ENCODE measurements at places on chromosomes 3 and 15.
A peak's percentile ranks its signal among the peaks of the same experiment; 100 is the strongest.

GRCh38 chr15:37122703-37123102 is 22.4 kb upstream of the MEIS2 start:
- DNase-seq, result no peak

DNA sequence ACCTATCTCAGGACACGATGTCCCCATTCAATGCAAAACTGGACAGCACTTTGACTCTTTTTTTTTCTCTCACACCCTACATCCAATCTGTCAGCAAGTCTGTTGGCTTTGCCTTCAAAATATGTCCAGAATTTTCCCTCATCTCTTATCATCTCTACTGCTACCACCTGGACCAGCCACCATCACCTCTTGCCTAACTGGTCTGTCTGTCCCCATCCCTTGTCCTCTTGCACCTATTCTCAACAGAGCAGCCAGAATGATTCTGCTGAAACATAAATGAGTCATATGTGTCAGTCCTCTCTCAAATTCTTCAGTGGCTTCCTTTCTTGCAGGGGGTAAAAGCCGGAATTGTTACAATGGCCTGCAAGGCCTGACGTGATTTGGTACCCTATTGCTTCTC is 105.8 kb downstream of the CYP19A1 start:
- DNase-seq, result no peak

DNA sequence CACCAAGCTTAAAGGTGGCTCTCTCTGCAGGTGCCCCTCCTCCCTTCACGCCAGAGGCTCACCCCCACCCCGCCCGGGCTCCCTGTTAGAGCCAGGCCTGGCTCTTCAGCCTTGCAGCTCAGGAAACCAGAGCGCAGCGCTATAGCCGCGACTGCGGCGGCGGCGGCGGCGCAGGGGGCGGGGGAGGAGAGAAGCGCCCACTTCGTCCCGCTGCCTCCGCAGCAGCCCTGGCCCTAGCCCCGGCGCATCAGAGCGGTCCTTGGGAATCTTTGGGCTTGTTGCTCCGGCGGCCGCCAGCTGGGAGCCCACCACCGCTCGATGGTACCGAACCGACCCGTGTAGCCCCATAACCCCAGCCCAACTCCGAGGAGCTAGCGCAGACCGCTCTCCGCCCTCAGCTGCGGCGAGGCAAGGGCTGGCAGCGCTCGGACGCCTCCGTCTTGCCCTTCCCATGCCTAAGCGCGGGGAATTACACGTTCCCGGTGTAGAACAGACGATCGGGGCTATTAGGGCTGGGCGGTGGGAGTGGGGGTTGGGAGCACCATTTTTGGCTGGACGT is 1.2 kb downstream of the RASGRF1 start:
- DNase-seq, result no peak

GRCh38 chr3:100004931-100005330 is 109.4 kb downstream of the FILIP1L start:
- no peak for DNase-seq

DNA sequence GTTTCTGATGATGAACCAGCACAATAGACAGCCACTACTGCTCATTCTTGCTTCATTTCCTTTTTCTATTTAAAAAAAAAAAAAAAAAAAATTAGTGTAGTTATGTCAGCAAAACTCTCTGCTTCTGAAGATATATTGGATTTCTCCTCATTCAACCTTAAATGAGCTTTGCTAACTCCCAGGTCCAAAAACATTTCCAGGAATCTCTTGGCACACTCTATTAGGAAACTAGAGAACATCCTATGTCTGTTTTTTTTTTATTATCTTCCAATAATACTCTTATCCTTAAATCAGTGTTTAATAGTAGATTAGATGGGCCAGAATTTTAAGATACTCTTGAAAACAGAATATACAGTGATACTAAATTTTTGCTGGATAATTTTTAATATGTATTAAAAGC is 398.0 kb downstream of the NAALADL2 start:
- no peak for DNase-seq

DNA sequence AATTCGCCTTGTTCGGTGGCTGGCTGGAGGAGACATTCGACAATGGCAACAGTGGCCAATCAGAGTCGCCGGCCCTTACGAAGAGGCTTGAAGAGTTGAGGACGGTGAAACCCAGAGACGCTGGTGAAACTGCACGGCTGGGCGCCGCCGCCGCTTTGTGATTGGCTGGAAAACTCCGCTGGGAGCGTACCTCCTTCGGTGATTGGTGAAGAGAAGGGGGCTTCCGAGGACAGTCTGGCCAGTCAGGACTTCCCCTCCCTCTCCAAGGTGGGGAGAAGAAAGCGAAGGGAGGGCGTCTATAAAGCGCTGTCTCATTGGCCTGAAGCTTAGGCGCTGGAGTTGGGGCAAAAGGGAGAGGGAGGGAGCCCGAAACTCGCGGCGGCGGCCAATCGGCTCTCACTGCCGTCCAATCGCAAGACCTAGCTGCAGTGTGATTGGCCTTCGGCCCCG is 554 bp upstream of the GSK3B start:
- peak; percentile 100 for DNase-seq

DNA sequence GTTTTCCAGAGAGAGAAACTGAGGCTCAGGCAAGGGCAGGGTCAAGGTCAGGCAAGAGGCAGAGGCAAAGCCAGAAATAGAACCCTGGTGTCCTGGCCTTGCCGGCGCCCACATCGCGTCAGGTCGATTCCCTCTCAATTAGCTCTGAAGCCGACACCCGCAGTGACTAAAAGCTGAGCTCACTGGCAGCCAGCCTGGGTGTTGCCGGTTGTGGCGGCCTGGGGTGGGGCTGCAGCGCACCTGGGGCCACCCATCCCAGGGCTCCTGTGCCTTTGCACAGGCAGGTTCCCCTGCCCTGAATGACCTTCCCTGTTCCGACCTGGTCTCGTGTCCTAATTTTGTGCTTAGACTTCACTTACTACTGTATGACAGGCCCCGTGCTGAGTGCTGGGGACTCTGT is 6.2 kb downstream of the SEMA3F start:
- DNase-seq, result no peak

DNA sequence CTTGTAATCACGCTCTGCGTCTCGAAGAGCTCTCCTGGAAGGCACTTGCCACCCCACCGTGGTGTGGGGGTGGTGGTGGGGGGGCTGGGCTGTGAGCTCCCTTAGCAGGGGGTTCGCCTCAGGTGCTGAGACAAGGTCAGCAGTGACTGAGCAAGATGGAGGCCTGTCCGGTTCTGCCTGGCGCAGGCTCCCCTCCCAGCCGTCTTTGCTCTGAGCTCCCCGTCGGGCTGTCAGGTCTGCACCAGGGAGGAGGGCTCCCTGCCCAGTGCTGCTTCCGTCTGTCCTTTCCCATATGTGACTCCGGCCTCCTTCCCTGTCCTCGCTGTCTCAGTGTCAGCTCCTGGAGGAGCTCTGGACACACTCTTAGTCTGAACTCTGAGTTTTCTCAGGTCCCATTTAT is 80.0 kb downstream of the PLXNA1 start:
- no peak for DNase-seq

- DNase-seq, result no peak
These were observed 18.2 kb downstream of the COL8A1 start for GRCh38 chr3:99656624-99657023.

DNA sequence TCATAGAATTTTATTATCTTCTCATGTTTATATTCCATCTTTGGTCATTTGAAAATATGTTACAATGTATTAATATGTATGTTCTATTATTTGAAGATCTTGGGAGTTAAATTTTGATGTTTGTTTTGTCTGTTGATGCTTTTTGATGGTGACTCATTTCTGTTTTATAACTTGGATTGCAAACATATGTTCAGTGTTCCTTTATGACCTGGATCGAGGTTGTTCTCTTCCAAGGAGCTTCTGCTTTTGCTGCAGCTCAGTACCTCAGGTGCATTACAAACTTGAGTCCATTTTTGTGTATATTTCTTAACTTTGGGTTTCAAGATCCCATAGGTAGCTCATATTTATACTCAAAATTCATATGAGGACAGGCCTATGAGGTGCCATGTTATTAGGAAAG is 37.1 kb downstream of the ESYT3 start:
- no peak for DNase-seq

DNA sequence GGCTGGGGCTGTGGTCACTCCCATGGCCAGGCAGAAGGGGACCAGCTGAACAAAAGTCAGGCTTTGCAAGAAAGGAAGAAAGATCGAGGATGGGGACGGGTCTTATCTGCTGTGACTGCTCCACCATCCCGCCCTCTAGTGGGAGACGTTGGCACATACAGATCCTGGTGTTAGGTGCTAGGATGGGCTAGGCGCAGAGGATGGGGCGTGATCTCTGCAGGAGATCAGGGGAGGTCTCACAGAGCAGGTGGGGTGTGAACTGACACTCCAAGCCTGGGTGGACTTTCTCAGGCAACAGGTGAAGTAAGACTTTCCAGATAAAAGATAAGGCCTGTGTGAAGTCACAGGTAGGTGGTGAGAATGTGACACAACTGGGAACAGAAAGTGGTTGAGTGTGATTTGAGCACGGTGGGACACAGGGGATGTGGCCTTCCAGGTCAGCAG is 141.9 kb upstream of the SMAD3 start:
- DNase-seq, result no peak

- DNase-seq, result no peak
These were observed 55.4 kb downstream of the CCNL1 start for GRCh38 chr3:157104521-157104920.

DNA sequence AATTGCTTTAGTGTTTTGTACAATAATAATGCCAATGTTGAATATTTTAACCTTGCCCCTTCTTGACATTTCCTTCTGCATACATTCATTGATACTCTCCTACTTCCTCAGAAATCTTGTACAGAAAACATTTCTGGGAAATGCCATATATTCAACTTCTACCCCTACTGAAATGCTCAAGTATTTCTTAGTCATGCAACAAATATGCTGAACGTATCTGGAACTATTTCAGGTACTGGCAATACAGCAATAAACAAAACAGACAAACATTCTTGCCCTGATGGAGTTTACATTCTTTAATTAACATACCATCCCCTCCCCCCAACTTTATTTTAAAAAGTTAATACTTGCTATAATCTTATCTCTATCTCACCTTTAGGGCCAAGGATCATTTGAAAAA is 147.2 kb downstream of the STAG1 start:
- DNase-seq, result no peak

- no peak for DNase-seq
These were observed 111.7 kb downstream of the FOXB1 start for GRCh38 chr15:60115579-60116380.

DNA sequence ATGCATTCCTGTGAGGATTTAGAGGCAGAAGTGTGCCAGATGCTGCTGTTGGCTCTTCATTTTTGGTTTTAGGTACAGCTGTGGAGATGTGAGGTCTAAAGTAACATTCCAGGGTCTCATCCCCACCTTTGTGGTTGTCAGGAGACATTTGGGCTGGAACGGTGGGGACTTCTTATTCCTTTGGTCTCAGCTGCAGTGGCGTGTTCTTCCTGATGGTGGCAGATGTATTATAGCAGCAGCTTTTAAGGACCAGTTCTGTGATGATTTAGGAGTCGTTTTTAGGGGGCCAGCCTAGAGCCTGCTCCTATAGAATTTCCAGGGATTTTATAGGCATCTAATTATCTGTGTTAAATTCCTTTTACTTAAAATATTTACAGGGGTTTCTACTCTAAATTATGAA is 221.0 kb upstream of the EOMES start:
- DNase-seq, result no peak

DNA sequence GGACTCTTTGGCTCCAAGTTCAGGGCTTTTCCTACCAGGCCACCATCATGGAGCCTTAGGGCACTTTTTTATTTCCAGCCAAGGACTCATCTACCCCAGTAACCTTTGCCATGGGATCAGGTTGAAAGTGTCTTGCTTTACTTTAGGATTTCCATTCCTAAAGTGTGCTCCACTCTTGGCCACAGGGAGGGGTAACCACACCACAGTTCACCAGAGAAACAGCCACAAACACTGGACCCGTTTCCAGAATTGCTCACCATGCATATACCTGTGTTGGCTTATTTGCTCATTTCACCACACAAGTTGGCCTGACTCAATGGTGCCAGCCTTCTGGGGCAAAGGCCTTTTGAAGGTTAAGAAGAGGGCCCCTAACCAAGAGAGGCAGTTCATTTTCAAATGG is 70.6 kb upstream of the RAD18 start:
- DNase-seq, result no peak

- DNase-seq, result no peak
These were observed 138.7 kb downstream of the FOXP1 start for GRCh38 chr3:71444861-71445259.

DNA sequence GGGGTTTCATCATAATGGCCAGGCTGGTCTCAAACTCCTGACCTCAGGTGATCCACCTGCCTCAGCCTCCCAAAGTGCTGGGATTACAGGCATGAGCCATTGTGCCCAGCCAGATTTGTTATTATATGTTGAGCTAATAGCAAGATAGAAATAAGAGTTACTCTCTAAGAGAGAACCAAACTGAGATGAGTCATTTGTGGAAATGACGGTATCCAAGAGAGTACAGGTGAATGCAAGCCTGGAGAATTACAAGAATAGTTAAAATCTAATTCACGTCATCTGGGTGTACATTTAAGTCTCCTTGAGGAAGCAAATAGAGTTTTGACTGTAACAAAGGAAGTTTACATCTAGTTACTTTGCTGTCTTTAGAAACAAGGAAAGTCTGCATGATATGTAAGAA is 12.0 kb upstream of the CDIN1 start:
- DNase-seq, result no peak

- no peak for DNase-seq
These were observed 82.1 kb downstream of the ATP2B2 start for GRCh38 chr3:10423171-10423882.

GRCh38 chr3:190883973-190884832 is 21.7 kb upstream of the GMNC start:
- peak; percentile 66 for DNase-seq

- DNase-seq, result no peak
These were observed 55.9 kb upstream of the UMPS start for GRCh38 chr3:124674336-124674735.

GRCh38 chr3:185084901-185085300 is 68.0 kb downstream of the C3orf70 start:
- DNase-seq, result no peak

- DNase-seq, result no peak
These were observed 183.5 kb upstream of the PRICKLE2 start for GRCh38 chr3:64408770-64409169.

GRCh38 chr3:129934234-129935123 is 40.0 kb upstream of the TRH start:
- DNase-seq, result peak; percentile 55

DNA sequence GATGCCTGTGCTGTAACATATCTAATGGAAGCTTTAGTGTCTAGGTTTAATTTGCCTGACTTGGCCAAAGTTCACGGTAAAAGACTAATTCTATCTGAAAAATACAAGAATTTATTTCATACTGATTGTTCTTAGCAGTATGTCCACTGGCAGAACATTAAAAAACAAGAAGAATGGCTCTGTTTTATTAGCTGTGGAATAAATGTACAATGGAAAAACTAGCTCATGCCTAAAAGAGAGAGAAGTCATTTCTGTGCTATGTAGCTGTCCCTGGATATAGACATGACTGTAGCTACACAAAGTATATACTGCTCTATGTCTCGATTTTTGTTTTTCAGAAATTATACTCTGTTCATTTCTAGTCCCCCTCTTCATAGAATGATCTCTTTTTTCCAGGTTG is 13.9 kb upstream of the VGLL3 start:
- DNase-seq, result no peak

DNA sequence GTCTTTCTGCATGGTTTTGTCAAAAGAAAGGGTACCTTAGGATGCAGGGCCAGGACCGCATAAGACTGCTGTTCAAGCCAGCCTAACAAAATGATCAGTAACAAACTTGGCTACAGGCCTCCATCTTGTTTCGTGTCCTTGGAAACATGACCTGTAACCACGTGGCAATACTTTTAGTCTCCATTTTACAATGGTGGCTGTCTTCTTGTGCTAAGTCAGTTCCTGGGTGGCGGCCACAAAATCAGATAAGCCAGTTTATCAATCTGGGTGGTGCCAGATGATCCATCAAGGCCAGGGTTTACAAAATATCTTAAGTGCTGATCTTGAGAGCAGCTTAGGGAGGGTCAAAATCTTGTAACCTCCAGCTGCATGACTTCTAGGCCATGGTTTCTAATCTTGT is 57.1 kb upstream of the GK5 start:
- DNase-seq, result no peak
